A172 (cell line): ENCODE measurements at places on chromosomes 12 and 14. TPM values are rescaled to one million over a fixed set of nuclear protein-coding genes. Genes with fewer than 3 reads are reported as not detected.

Gene PROX2
- not detected in 2 replicates for total RNA-seq

Gene SETD3
- 35.2 and 39.0 TPM in 2 replicates for total RNA-seq

DNA sequence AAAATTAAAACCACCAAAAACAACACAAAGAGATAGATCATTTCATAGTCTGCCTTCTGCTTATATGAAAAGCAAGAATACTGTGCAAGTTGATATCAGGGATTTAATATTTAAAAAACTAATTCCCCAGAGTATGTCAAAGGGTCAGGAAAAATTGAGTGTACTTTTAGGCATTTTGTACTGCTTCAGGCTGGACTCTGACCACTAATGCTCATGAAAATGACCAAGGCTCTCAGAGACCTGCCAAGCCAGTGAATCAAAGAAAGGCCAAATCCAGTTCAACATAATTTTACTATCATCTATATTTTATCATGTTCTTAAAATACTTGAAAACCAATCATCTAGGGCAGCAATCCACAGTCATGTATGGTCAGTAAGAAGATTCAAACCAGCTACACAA is 66.0 kb downstream of the TTC7B start:
- DNase-seq, result no peak

GRCh38 chr12:132734206-132734605 is 23.6 kb downstream of the PGAM5 start:
- DNase-seq, result no peak

GRCh38 chr12:33609910-33610309 is 170.3 kb upstream of the SYT10 start:
- no peak for DNase-seq

DNA sequence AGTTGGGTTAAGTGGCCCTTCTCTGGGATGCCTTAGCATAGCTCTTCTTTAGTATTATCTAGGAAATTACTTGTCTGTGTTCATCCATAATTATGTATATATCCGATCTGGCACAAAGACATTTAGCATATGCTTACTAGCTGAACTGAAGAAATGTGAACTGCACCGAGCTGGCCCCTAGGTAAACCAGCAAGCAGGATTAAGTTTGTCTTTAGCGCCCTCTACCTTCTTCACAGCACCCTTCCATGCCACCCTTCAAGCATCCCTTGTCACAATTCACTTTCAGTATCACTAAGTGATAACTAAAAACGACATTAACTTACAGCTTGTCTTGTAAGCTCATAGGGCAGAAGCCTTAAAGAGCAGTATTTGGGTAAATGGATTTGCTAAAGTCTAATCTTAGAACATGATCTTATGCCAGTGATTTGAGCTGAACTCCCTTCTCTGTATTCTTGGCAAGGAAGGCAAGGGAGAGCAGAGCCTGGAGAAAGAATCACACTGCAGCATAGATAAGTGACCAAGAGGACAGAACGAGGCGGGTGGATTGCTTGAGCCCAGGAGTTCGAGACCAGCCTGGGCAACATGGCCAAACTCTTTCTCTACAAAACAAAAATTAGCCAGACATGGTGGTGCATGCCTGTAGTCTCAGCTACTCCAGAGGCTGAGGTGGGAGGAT is 2.6 kb upstream of the HAL start:
- DNase-seq, result peak; percentile 60

GRCh38 chr12:114257687-114258086 is 148.3 kb downstream of the TBX5 start:
- no peak for DNase-seq

GRCh38 chr12:77153706-77154105 is 88.3 kb upstream of the E2F7 start:
- no peak for DNase-seq
